ENCODE measurements at places on chromosomes 7 and 10.

GRCh38 chr10:5538892-5539651 lies 14.3 kb downstream of the CALML3 start:
- no peaks in the 10 kb centered on the region for H3K27me3 ChIP-seq
- H3K27ac ChIP-seq = no peak overlapping the region
- H3K4me3 ChIP-seq = no peak overlapping the region
- no peaks in the 10 kb centered on the region for H3K36me3 ChIP-seq
- peaks cover 28% of the 10 kb centered on the region for H3K4me1 ChIP-seq

GRCh38 chr10:65566906-65567305 lies 1358.9 kb upstream of the LRRTM3 start:
- H3K4me1 ChIP-seq = no peaks in the 10 kb centered on the region
- no peak overlapping the region for H3K4me3 ChIP-seq
- no peak for DNase-seq

GRCh38 chr10:109929501-109930219 lies 6.3 kb upstream of the XPNPEP1 start:
- peaks cover 17% of the 10 kb centered on the region for H3K4me1 ChIP-seq
- H3K27me3 ChIP-seq = no peaks in the 10 kb centered on the region
- no peaks in the 10 kb centered on the region for H3K36me3 ChIP-seq
- H3K27ac ChIP-seq = no peak overlapping the region

DNA sequence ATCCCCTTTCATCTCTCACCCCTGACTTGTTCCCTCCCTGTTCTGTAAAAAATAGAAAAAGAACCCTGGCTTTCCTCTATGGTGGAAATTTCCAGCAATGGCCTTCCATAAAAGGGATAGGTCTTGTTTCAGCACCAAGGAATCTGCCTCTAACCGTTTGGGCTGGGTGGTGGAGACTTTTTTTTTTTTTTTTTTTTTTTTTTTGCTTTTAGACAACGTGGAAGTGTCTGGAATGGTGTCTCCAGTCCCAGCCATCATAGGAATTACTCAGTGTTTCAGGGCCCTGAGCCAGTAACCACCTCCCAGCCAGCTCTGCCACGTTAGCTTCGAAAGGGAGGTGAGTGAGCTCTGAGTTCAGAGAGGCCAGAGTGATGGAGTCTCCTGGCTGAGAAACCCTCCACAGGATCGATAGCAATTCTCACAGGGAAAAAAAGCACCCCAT lies 97.3 kb upstream of the COL1A2 start:
- H3K27ac ChIP-seq = peak overlapping the region; percentile 94
- no peak overlapping the region for H3K4me3 ChIP-seq
- peaks cover 35% of the 10 kb centered on the region for H3K4me1 ChIP-seq
- no peaks in the 10 kb centered on the region for H3K36me3 ChIP-seq
- no peak for DNase-seq
- no peaks in the 10 kb centered on the region for H3K27me3 ChIP-seq

DNA sequence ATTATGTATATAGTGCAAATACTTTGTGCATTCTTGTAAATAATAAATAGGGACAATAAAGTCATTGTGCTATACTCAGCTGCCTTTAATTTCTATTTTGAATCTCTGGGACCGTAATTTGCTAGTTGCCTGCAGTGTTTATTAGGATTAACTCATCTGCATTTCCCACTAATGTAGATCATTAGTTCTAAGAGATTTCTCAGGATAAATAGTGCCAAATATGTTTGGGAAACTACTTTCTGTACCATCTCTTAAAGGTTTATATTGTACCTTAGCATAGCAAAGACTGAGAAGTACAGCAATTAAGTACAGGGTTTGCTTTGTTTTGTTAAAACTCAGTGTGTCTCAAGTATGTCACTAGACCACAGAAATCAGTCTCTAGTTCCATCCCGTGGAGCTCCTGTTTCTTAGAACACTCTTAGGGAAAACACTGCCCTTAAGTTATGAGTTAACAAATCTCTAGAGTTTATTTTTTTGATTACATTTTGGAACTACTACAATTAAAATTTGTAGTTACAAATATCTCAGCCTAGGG lies 26.0 kb downstream of the ADD3 start:
- peaks cover 41% of the 10 kb centered on the region for H3K4me1 ChIP-seq
- H3K27me3 ChIP-seq = no peaks in the 10 kb centered on the region

- H3K36me3 ChIP-seq = no peaks in the 10 kb centered on the region
- no peak for DNase-seq
- H3K4me1 ChIP-seq = no peaks in the 10 kb centered on the region
- no peak overlapping the region for H3K27ac ChIP-seq
These were observed 269.3 kb upstream of the TEX47 start for GRCh38 chr7:89064831-89065230.

- H3K4me3 ChIP-seq = no peak overlapping the region
- H3K27me3 ChIP-seq = no peaks in the 10 kb centered on the region
- no peak overlapping the region for H3K27ac ChIP-seq
- DNase-seq = no peak
These were observed 46.9 kb downstream of the VWA2 start for GRCh38 chr10:114285961-114286441.

DNA sequence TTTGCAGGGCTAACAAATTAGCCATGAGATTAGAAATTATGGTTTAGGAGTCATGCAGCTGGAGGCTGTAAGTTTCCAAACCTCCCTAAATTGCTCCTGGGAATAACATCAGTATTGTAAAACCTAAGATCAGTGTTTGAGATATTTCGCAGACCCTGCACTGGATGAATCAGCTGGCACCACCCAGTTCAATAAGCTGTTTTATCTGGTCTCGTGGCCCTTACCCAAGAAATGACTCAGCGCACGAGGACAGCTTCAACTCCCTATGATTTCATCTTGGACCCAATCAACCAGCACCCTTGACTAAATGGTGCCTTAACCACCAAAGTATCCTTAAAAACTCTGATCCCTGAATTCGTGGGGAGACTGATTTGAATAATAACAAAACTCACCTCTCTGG lies 482.0 kb upstream of the PCDH15 start:
- no peak overlapping the region for H3K27ac ChIP-seq
- H3K36me3 ChIP-seq = no peaks in the 10 kb centered on the region
- no peaks in the 10 kb centered on the region for H3K27me3 ChIP-seq
- no peak for DNase-seq
- H3K4me1 ChIP-seq = no peaks in the 10 kb centered on the region
- no peak overlapping the region for H3K4me3 ChIP-seq

DNA sequence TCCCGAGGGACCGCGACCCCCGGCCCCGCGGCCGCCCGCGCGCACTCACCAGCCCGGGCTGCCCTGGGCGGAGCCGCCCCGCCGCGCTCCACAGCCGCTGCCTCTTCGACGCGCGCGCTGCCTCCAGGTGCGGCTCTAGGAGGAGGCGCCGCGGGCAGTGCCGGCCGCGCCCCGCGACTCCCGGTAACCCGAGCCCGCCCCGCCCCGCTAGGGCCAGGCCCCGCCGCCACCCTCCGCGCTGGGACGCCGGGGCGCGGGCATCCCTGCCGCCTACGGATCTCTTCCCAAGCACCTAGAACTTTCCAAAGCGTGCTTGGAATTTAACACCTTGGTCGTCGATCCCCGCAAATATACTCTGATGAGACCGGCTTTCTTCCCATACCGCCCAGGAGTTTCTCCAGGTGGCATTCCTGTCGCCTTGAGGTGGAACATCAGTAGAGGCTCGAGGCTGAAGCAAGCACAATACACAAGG lies at the start of gene SLC26A5:
SLC26A5 (minus strand) TSS at position 159 of the 472 bp plus-strand sequence. CDS start 24,693 bp downstream, outside the sequence.
- no peaks in the 10 kb centered on the region for H3K36me3 ChIP-seq
- no peak for DNase-seq
- peak within 1 kb of the TSS; percentile 29 for H3K4me3 ChIP-seq
- H3K27ac ChIP-seq = no peak within 1 kb of the TSS

DNA sequence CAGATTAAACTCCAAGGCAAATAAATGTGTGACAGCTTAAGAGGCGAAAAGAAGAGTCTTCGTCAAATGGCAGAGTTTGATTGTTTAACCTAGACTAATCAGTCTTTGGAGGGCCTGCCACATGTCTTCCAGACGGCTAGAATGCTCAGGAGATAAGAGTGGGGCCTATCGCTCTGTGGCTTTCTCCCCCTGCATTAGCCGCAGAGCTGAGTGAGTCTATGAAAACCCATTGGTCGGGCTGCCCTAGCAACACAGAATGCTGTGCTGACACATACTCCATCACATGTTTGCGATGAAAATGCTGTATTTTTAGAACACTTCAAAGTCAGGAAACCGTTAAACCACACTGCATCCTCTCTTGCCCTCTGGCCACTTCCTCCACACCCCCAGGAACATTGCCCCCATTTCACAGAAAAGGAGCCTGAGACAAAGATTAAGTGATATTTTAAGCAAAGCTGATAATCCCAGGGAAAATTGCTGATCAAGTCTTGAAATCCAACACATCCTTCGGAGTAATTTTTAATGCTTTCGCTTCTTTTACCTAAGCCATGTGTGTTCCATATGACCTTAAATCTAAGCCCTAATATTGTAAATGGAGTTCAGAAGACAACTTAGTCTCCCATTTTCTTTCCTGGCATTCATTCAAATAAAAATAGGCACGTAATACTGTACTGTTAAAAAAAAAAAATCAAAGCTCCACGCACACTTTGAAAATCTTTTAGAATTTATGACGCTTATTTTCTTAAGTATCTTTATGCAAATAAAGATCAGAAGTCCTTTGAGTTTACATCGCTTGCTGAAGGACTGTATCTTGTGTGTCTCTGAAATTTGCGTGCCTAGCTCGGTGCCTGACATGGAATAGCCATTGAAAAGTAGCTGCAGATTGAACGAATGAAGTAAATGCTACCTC lies 161.2 kb downstream of the CELF2 start:
- peaks cover 14% of the 10 kb centered on the region for H3K4me1 ChIP-seq
- H3K27me3 ChIP-seq = no peaks in the 10 kb centered on the region
- H3K4me3 ChIP-seq = no peak overlapping the region
- H3K27ac ChIP-seq = no peak overlapping the region
- peak; percentile 76 for DNase-seq

DNA sequence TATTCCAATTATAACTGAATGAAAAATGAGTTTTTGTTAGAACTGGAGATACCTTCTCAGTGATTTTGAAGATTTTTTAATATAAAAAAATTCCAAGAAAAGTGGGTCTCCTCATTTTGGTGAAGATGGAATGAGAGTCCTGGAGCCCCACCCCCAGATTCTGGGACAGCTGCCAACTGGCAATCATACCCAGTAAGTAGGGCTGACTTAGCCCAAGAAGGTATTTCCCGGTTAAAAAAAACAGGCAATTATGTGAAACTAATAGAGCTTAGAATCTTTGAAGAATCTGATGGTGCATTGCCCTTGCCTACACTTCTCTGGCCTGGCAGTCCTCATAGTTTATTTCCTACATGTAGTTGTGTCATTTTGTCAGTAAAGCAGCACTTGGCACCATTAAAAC lies 52.8 kb upstream of the VWDE start:
- no peaks in the 10 kb centered on the region for H3K4me1 ChIP-seq
- no peaks in the 10 kb centered on the region for H3K36me3 ChIP-seq
- H3K4me3 ChIP-seq = no peak overlapping the region
- H3K27me3 ChIP-seq = no peaks in the 10 kb centered on the region
- no peak overlapping the region for H3K27ac ChIP-seq

- H3K4me1 ChIP-seq = no peaks in the 10 kb centered on the region
- H3K36me3 ChIP-seq = no peaks in the 10 kb centered on the region
- H3K4me3 ChIP-seq = no peak overlapping the region
- H3K27ac ChIP-seq = no peak overlapping the region
These were observed 33.5 kb upstream of the UNC5B start for GRCh38 chr10:71178880-71179279.

DNA sequence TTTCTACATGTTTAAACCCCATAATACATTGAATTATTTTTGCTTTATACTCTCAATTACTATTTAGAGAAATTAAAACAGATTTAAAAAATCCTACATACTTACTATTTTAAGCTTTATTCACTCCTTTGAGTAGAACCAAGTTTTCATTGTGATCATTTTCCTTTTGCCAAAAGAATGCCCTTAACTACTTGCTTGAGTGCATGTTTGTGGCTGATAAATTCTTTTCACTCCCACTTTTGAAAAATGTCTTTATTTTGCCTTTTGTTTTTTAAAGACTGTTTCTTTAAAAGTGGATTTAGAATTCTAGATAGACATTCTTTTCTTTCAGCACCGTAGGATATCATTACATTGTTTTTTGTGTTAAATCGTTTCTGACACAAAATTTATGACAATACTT lies 22.3 kb upstream of the AGR3 start:
- no peak overlapping the region for H3K27ac ChIP-seq
- H3K36me3 ChIP-seq = no peaks in the 10 kb centered on the region
- no peak for DNase-seq
- no peaks in the 10 kb centered on the region for H3K27me3 ChIP-seq
- H3K4me1 ChIP-seq = no peaks in the 10 kb centered on the region

DNA sequence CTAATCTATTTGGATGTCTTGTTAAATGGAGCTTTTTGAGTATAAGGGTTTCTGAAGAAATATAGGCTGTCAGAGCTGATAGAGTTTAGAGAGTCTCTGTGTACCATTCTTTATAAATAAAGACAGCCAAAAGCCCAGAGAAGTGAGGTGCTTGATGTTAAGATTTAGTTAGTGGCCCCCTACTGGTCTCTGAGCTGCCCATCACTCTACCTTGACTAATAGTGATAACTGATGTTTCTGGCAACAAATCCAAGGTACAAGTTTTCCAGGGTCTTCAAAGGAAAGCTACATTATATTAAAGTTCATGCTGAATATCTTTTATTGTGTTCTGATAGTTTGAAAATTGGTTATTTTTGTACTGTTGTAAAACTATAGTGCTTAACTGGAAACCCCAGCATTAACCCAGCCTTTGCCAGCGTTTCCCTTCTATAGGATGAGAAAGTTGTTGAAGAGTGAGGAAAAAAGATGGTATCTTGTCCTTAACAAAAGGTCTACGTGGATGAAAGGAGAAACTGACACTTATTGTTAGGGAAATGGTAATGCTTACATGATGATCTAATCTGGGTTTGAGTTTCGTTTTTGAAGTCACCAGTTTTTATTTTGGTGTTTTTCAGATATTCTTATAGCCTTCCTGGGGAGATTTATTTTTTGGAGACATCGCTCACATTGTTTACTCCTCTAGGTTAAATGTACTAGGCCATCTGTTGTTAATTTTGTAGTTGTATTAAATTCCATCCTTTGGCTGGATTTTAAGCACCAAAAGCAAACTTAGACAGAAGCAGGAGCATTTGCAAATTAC lies 79.0 kb downstream of the AUTS2 start:
- H3K4me3 ChIP-seq = no peak overlapping the region
- peak overlapping the region; percentile 55 for H3K27ac ChIP-seq
- no peaks in the 10 kb centered on the region for H3K27me3 ChIP-seq
- H3K4me1 ChIP-seq = peaks cover 29% of the 10 kb centered on the region
- no peak for DNase-seq

DNA sequence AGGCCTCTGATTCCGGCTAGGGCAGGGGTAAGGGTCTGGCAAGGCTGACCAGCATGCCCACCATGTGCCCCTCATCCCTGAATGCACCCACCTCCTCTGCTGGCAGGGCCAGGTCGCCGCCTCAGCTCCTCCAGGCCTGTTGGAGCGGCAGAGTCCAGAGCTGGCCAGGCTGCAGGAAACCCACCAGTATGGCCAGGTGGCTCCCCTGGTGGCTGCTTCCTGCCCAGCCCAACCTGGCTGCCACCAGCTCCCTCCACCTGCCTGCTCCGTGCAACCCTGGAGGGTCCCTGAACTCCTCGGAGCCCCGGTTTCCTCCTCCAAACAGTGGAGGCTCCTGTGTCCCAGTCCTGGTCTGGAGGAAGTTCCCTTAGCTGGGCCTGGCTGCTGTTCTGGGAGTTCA lies 39.6 kb downstream of the MICALL2 start:
- H3K27me3 ChIP-seq = no peaks in the 10 kb centered on the region
- H3K4me1 ChIP-seq = no peaks in the 10 kb centered on the region
- no peak overlapping the region for H3K4me3 ChIP-seq
- DNase-seq = no peak

- H3K4me3 ChIP-seq = no peak overlapping the region
- DNase-seq = no peak
- H3K36me3 ChIP-seq = no peaks in the 10 kb centered on the region
These were observed 76.0 kb downstream of the GRK5 start for GRCh38 chr10:119283387-119283786.

GRCh38 chr10:12729885-12730284 lies 271.6 kb downstream of the CCDC3 start:
- H3K27me3 ChIP-seq = no peaks in the 10 kb centered on the region
- H3K4me1 ChIP-seq = peaks cover 31% of the 10 kb centered on the region

Measured in vagina (tissue), 2 donors.